CD4-positive, alpha-beta memory T cell (primary cell): ENCODE measurements at places on chromosomes 3 and 15.

DNA sequence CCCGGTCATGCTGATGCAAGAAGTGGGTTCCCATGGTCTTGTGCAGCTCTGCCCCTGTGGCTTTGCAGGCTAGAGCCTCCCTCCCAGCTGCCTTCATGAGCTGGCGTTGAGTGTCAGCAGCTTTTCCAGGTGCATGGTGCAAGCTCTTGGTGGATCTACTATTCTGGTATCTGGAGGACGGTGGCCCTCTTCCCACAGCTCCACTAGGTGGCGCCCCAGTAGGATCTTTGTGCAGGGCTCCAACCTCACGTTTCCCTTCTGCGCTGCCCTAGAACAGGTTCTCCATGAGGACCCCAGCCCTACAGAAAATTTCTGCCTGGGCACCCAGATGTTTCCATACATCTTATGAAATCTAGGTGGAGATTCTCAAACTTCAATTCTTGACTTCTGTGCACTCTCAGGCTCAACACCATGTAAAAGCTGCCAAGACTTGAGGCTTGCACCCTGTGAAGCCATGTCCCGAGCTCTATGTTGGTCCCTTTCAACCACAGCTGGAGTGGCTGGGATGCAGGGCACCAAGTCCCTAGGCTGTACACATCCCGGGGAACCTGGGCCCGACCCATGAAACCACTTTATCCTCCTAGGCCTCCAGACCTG is 238.4 kb upstream of the MDFIC2 start:
- DNase-seq: peak; percentile 54

GRCh38 chr3:111509308-111509707 is 32.7 kb upstream of the CD96 start:
- DNase-seq: no peak

DNA sequence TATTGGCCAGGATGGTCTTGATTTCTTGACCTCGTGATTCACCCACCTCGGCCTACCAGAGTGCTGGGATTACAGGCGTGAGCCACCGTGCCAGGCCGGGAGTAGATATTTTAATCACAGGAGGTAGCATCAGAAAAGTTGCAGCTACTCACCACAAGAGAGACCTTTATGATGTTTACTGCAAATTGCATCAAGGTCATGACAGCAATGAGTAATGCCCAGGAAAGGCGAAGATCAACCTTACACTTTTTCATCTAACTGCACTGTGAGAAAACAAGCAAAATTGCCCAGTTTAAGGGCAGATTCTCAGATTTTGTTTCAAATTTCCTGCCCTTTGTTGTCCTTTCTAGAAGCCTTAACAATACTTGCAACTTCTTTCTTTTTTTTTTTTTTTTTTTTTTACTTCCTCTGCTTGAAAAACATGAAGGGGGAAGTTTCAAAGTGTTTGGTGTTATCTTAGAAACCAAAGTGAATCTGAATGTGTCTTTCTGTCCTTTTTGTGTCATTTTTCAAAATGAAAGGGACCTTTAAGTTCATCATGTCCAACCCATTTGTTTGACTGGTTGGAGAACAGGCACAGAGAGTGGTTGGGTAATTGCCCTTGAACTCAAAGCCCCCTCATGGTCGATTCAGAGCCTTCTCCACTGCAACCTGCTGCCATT is 25.0 kb downstream of the TGFBR2 start:
- peak; percentile 77 for DNase-seq

GRCh38 chr3:46060551-46060950 is 33.3 kb upstream of the XCR1 start:
- no peak for DNase-seq

DNA sequence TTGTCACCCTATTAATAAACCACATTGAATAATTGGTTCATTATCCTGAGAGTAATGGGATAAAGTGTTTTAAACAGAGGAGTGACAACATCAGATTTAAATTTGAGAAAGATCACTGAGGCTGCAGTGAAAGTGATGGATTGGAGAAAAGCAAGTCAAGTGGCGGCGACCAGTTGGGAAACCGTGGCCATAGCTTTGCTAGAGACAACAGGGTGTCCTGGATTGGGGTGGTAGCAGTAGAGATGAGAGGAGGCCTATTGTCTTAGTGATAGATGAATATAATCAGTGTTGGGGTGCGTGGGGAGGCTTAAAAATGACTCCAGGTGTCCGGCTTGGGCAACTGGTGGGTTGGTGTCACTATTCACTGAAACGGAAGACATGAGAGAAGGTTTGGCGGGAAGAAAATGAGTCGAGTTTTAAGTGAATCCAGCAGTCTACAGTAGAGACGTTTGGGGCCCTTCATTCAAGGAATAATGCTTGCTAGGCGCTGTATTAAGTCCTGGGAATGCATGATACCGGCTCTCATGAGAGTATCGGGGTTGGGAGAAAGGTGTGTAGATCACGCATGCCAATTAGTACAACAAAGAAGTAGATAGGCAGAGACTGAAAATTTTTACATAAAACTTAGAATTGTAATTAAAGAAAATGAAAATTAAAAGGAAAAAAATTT is 819 bp downstream of the NEK4 start:
- no peak for DNase-seq

- no peak for DNase-seq
Observed at GRCh38 chr15:85477730-85478129, 97.3 kb downstream of the AKAP13 start.

DNA sequence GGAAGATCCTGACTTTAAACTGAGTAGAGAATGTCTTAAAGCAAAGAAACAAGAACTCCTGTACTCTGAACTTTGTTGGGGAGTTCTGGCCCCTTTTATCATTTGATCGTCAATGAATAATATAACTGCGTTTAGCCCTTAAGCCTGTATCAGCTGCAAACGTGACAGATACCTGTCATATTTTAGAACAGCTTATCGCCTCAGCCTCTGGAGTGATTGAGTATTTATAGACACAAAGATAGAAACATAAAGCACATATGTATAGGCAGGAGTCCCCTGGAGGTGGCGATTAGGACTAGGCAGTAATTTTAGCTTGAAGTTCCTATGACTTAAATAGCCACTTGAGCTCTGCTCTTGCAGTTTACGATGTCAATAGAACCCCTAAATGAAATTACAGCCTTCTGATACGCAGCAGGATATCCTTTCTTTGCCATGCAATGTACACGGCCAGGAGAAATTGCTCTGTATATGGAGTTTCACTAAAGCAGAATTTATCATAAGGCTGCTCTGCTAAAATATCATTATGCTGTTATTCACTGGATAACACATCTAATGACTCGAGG is 321.8 kb downstream of the TIGIT start:
- no peak for DNase-seq

- no peak for DNase-seq
Observed at GRCh38 chr15:60118626-60119025, 114.5 kb downstream of the FOXB1 start.

GRCh38 chr15:33344530-33344929 is 33.8 kb downstream of the RYR3 start:
- DNase-seq: no peak

DNA sequence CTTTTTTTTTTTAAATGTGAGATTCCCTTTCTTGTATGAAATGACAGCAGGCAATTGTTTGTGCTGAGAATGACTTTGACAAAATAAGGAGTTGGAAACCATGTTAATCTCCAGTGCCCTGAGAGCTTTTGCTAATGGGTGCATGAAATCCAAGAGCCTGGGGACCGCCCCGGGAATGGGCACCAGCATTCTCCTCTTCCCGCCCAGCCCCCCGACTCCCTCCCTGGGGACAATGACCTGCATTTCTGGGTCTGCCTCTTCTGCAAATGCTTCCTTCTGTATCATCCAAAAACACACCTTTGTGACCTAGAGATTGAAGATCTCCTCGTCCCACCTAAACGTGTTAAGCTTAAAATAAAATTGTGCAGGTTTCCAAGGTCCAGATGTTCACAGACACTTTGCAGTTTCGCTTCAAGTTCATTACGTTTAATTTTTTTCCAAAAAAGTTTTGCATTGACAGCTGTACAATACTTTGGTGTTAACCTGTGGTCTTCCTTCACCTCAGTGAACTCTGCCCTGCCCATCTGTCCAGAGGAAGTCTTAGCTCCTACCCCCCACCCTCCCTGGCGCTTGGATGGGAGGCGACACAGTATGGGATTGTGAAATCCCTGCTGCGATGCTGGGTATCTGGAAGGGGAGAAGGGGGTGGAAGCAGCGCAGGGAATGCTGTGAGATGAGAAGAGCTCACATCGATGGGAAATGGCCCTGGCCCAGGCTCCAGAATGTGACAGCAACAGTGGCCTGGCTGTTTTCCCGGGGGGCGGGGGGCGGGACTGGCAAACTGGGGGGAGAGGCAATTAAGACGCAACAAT is 50.1 kb downstream of the TLE3 start:
- DNase-seq: no peak

GRCh38 chr3:60316121-60316797 is 935.0 kb downstream of the FHIT start:
- no peak for DNase-seq

- DNase-seq: no peak
Observed at GRCh38 chr3:159616234-159616825, 372.3 kb upstream of the IL12A start.

- DNase-seq: no peak
Observed at GRCh38 chr3:9088441-9089353, 125.4 kb upstream of the RAD18 start.

DNA sequence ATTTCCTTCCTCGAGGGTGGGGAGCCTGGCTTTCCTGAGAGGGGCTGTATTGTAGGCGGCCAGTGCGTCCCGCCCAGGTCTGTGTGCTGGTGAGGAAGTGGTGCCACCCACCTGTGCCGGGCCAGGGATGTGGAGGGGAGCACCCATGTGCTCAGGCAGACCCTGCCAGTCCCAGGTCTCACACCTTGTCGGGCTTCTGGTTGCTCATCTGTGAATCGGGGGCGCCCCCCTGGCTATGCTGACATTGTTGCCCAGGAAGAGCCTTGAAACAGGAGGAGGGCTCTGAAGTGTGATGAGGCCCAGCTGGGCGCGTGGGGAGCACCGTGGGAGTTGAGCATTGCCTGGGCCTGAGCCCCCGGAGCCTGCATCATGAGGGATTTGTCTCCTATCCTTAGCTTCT is 4.8 kb downstream of the FBLN2 start:
- no peak for DNase-seq

DNA sequence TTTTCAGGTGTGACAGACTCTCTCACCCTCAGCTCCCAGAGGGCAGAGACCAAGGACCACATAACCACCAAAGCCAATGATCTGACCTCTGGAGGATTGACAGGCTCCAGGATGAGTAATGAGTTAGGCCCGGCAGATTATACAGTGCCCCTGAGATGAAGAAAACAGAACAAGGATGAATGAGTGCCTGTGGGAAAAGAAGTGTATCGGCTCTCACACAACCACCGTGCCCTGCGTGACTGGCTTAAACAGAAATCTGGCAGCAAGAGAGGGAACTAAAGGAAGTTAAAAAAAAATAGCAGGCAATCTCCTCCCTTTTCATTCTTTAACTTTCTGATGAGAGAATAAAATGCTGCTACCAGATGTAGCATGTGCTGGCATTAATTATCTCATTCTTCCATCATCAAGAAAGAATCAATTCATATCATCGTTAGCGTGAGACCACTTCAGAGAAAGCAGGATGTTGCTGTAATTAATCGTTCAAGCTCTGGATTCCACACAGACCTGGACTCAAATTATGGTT is 227.5 kb upstream of the COL8A1 start:
- no peak for DNase-seq

DNA sequence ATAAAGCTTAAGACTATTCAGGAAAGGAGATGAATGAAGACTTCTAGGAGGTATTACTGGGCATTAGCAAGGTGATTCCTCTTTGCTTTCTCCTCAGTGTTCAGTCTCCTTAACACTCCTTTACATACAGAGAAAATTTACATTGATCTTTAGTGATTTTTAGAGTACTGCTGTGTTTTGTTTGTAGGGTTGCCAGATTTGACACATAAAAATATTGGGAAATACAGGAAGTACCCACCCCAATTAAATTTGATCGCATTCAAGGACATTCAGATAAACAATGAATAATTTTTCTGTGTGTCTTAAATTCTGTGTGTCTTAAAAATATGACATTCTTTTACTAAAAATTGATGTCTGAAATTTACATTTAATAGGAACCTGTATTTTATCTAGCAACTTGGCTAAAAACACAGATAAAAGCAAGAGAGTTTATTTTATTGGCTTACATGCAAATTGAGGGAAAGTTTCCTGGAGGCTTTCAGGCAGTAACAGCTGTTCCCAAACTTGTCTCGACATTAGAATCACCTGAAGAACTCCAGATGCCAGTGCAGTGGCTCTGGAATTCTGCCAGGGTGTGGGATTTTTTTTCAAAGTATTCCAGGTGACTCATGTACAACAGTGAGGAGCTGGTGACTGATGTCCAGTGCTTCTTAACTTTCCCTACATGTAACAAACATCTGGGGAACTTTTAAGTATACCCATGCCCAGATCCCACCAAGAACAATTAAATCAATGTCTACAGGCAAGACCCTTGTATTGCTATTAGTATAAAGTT is 23.4 kb upstream of the PLOD2 start:
- DNase-seq: no peak

GRCh38 chr3:119630128-119630879 is 30.1 kb downstream of the POPDC2 start:
- DNase-seq: no peak

DNA sequence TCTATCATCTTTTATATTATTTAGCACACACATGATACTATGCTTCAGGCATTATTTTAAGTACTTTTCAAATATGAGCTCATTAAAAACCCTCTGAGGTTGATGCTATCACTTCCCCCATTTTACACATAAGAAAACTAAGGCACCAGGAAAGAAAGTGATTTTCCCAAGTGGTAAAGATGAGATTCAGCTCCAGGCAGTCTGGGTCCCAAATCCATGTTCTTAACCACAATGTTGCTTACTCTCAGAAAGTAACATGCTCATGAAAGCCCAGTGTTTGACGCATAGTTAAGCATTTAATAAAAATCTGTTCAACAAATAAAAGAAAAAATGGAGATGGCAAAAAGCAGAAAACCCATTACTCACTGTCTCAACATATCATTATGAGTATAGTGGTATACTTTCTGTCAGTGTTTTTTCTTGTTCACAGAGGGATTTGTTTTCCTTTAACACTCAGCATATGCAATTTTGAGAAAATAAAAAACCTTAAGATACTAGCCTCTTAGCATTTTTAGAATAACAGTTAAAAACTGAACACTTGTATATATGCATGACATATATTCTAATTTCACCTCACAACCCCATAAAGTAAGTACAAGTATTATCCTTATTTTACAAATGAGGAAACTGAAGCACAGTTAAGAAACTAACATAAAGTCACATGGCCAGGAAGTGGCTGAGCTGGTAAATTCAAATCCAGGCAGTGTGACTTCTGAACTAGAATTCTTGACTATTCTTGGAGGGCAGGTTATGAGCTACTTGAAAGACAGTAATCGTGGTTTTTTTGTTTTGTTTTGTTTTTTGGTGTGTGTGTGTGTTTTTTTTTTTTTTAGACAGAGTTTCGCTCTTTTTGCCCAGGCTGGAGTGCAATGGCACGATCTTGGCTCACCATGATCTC is 10.4 kb downstream of the PEAK1 start:
- no peak for DNase-seq

- no peak for DNase-seq
Observed at GRCh38 chr15:47027322-47027946, 689.9 kb upstream of the SEMA6D start.

DNA sequence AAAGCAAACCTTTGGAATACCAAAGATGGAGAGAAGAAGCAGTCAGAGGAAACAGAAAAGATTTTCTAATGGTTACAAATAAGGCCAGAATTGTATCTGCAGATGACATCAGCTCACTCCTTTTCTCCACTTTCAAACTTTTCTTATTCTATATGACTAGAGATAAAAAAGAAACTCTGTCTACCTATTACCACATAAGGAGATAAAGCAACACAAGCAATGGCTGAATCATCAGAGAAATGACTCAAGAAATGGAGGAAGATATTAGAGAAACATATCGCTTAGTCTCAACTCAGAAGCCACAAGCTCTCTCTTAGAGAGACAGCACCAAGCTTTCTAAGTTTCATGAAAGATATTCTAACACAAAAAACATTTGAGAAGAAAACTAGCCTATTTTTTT is 784.0 kb downstream of the ZPLD1 start:
- DNase-seq: no peak
